ENCODE measurements at places on chromosomes 16 and 17.
A peak's percentile ranks its signal among the peaks of the same experiment; 100 is the strongest.

DNA sequence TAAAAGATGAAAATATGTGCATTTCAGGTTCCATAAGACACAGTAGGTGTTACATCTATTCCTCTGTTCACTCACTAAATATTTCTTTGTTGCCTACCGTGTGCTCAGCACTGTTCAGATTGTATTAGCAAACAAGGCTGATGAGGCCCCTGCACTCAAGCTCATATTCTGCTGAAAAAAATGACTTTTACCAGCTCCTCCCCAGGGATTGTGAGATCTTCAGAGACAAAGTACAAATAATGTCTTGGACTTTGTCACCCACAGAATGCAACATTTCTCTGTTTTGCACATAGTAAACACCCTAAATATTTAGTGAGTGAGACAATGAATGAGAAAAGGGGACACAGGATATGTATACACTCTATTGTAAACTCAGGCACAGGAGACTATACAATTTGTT is 21.9 kb upstream of the MYOCD start:
- peaks cover 3% of the 10 kb centered on the region for H3K27me3 ChIP-seq
- H3K4me1 ChIP-seq: no peaks in the 10 kb centered on the region
- DNase-seq: no peak
- H3K36me3 ChIP-seq: no peaks in the 10 kb centered on the region

DNA sequence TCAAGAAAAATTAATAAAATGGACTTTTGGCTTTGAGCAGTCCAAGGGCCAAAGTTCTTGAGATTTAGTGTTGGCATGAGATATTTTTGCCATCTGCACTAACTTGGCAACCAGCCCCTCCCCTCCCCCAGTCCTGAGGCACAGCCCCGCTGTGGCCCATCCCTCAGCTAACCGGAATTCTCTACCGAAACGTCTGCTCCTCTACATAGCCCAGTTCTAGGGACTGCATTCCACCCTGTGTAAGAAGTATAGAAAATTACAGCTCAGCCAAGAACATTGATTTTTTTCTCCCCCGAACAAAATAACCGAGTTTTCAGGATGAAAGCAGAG is 97.5 kb downstream of the AMFR start:
- H3K4me1 ChIP-seq: peaks cover 9% of the 10 kb centered on the region
- H3K27ac ChIP-seq: no peak overlapping the region
- H3K27me3 ChIP-seq: no peaks in the 10 kb centered on the region
- H3K4me3 ChIP-seq: no peak overlapping the region

DNA sequence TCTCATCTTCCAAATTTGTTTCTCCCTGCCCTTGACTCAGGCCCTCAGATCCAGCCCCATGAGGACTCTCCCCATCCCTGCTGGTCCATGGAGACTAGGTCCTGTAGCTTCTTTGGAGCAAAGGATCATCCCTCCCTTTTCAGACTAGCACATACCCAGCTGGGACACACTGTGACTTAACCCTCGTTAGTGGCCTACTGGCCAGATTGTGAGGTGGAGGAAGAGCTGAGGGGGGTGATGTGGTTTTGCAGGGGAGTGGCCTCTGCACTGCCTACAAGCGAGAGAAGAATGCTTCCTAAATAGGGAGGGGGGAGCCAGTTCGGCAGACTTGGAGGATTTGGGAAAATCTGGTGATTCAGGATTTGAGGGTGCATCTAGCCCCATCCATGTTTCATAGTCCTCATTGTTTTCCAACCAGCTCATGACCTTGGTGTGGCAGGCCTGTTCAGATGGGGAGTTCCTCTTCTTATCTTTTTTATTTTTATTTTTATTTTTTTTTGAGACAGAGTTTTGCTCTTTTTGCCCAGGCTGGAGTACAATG is 47.8 kb upstream of the SLC47A1 start:
- H3K4me1 ChIP-seq: peaks cover 14% of the 10 kb centered on the region
- H3K36me3 ChIP-seq: no peaks in the 10 kb centered on the region
- no peak overlapping the region for H3K4me3 ChIP-seq
- DNase-seq: no peak

DNA sequence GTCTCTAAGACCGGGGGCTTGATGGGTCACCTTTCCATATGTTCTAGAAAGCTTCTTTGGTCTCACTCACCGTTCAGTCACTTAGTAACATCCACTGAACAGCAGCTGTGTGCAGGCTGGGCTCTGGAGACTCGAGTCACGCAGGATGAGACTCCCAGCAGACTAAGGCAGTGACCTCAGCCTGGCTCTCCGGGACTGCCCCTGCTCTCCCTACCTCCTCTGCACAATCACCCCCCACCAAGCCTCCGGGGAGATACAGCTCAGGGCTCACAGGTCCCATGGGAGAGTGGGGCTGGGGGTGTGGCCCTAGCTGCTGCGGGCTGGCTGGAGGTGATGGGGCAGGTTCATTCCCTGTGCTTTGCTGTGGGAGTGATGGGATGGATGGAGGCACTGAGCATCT is 14.1 kb downstream of the FLYWCH2 start:
- H3K4me3 ChIP-seq: no peak overlapping the region
- H3K27me3 ChIP-seq: no peaks in the 10 kb centered on the region
- DNase-seq: no peak
- no peaks in the 10 kb centered on the region for H3K4me1 ChIP-seq
- no peak overlapping the region for H3K27ac ChIP-seq

- peaks cover 12% of the 10 kb centered on the region for H3K36me3 ChIP-seq
- H3K27ac ChIP-seq: no peak overlapping the region
- H3K4me3 ChIP-seq: no peak overlapping the region
Observed at GRCh38 chr16:3965306-3965705, 84.8 kb upstream of the CREBBP start.

DNA sequence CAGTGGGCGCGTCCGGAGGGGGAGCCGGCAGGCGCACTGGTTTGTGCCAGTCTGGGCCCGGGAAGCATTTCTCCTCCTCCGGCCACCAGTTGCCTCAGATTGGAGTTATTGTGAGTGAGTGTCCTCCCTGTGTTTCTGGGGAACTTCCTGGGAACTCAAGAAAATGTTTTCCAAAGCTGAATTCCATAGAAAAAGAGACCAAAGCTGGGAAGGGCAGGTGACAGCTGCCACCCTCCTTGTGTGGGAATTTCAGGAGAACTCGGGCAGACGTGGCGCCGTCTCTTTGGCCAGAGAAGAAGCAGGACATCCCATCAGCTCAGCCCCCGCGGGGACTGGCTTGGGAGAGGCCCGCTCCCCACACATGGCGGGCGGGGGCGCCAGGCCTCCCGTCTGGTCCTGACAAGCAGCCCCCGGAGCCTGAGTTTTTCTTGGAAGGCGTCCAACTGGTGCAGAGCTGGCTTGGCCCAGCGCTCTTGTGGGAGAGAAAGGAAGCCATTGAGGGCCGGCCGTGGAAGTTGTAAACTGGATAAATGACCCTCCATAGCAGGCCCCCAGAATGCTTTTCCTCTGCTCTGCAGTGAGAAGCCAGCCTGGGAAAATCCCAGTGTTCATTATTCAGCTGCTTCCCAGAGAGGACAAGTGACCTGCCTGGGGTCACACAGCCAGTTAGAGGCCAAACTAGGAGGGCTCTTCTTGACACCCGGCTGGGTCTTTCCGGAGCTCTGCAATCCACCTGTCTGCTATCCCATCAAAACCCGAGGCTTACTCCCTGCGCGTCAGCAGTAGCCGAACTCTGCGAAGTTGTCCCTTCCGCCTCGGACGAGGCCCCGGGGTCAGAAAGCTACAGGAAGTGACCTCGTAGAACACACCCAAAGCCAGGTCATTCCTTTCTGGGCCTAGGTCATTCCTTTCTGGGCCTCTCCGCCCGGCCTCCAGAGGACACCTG is 39.2 kb upstream of the GSE1 start:
- peaks cover 71% of the 10 kb centered on the region for H3K4me1 ChIP-seq
- no peaks in the 10 kb centered on the region for H3K36me3 ChIP-seq
- DNase-seq: no peak
- peak overlapping the region; percentile 0 for H3K4me3 ChIP-seq
- H3K27ac ChIP-seq: no peak overlapping the region

- peaks cover 6% of the 10 kb centered on the region for H3K27me3 ChIP-seq
- DNase-seq: no peak
- H3K4me1 ChIP-seq: peaks cover 30% of the 10 kb centered on the region
Observed at GRCh38 chr16:85486256-85486915, 126.7 kb upstream of the GSE1 start.

DNA sequence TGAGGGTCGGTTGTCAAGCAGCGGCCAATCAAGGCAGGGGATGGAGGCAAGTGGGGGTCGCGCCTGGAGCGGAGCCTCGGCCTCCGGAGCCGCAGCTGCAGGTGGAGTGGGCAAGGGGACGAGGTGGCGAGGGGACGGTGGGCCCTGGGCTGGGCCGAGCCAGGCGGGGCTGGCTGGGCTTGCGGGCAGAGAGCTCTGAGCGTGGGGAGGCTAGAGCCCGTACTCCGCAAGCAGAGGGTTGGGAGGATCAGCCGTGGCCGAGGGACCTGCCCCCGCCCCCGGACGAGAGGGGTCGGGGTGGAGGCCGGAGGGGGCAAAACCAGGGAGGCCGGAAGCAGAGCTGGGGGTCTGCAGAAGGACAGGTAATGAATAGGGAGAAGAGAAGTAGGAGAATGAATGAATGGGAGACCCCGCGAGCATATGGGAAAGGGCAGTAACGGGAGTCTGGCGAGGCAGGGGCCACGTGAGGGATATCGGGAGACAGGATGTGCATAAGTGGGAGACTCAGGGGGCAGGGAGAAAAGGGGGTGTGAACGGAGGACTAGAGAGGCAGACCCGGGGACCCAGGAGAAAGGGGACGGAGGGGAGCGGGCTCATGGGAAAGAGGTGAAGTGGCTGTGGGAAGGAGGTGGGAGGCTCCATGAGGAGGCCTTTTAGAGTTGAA is at the start of gene KATNB1:
Gene KATNB1, plus strand, starts transcription at position 16 of the 664 bp plus-strand sequence. CDS start 1,474 bp downstream, outside the sequence.
- peak within 1 kb of the TSS; percentile 100 for H3K4me3 ChIP-seq
- H3K27me3 ChIP-seq: no peaks in the 10 kb centered on the region
- no peak for DNase-seq
- H3K4me1 ChIP-seq: peaks cover 14% of the 10 kb centered on the region

DNA sequence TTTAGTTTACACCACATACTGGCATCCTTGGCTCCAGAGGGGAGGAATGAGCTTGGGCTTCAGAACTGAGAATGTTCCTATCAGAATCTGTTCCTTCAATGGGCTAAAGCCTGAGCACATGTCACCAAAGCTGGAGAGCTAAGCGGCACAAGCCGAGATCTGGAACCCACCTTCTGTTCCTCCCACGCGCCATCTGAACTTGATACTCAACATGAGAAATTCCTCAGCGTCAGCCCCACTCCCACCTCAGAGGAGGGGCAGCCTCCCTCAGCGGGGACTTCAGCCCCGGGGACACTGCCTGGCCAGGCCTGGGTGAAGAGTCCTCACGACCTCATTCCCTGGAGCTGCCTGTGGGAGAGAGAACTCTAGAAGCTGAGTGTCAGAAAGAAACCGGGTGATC is 22.8 kb upstream of the SLC47A1 start:
- H3K27ac ChIP-seq: no peak overlapping the region
- no peak overlapping the region for H3K4me3 ChIP-seq
- peaks cover 8% of the 10 kb centered on the region for H3K4me1 ChIP-seq
- DNase-seq: no peak
- H3K27me3 ChIP-seq: peaks cover 7% of the 10 kb centered on the region

DNA sequence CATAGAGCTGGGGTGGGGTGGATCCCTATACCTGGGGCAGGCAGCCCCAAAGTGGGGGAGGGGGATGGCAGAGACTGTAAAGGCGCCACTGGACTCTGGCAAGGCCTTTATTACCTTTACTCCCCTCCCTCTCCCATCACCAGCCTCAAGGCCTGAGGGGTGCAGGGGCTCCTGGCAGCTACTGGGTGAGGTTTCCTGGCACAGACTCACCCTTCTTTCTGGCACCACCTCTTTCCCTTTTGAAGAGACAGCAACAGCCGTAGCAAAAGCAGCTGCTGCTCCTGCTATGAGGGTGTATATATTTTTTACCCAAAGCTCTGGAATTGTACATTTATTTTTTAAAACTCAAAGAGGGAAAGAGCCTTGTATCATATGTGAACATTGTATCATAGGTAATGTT is 17.6 kb downstream of the RAPGEFL1 start:
- H3K27me3 ChIP-seq: peaks cover 4% of the 10 kb centered on the region
- DNase-seq: no peak

GRCh38 chr16:57166451-57166850 is 19.4 kb downstream of the PSME3IP1 start:
- DNase-seq: no peak
- H3K27ac ChIP-seq: peak overlapping the region; percentile 68
- H3K36me3 ChIP-seq: peaks cover 18% of the 10 kb centered on the region
- no peaks in the 10 kb centered on the region for H3K27me3 ChIP-seq
- H3K4me3 ChIP-seq: no peak overlapping the region

DNA sequence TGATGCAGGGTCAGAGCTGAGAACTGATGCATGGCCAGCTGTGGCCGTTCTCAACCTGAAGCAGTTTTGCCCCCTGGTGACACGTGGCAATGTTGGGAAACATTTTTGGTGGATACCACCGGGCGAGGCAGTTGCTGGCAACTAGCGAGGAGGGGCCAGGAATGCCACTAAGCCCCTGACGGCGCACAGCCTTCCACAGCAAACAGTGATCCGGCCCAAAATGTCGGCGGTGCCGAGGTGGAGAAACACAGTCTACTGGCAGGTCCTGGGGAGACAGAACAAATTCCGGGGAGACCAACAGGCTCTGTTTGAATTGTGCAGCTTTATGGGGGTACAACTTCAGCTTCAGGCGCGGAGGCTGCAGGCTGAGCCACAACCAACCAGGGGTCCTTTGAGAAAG is 8.2 kb downstream of the SLC26A11 start:
- no peak overlapping the region for H3K4me3 ChIP-seq
- no peaks in the 10 kb centered on the region for H3K27me3 ChIP-seq
- H3K36me3 ChIP-seq: peaks cover 34% of the 10 kb centered on the region
- DNase-seq: no peak
- no peak overlapping the region for H3K27ac ChIP-seq
- peaks cover 16% of the 10 kb centered on the region for H3K4me1 ChIP-seq

DNA sequence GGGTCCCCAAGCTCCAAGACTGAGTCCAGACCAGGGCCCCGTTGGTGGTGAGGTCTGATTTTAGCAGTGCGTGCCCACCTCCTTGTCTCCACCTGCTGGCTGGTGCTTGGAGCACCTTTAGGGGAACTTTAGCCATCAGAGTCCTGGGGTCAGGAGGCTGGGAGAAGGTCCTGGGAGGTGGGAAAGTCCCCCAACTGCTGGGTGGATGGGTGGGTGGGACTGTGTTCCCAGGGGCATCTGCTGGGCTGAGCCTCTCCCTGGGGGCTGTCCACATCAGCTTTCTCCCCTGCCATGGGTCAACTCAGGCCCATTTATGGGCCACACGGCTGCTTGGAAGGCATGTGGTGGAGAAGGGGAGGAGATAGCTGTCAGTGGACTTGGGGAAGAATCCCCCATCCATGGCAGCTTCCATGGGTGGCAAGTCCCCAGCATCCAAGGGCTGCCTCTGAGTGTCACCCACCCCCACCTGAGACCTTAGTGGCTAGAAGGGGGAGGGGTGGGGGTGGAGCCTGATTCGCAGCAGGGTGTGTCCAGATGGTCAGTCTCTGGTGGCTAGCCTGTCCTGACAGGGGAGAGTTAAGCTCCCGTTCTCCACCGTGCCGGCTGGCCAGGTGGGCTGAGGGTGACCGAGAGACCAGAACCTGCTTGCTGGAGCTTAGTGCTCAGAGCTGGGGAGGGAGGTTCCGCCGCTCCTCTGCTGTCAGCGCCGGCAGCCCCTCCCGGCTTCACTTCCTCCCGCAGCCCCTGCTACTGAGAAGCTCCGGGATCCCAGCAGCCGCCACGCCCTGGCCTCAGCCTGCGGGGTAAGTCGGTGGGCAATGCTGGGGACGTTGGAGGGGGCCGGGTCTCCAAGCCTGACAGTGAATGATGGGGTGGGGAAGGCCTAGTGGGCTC is at the start of gene TRPV2:
Gene TRPV2, plus strand, starts transcription at position 541 of the 894 bp plus-strand sequence. CDS start 2,098 bp downstream, outside the sequence.
- no peak within 1 kb of the TSS for H3K27ac ChIP-seq
- H3K36me3 ChIP-seq: no peaks in the 10 kb centered on the region
- peaks cover 14% of the 10 kb centered on the region for H3K4me1 ChIP-seq
- no peak within 1 kb of the TSS for H3K4me3 ChIP-seq
- DNase-seq: no peak
